ENCODE measurements at places on chromosomes 5 and 9. TPM values are rescaled to one million over a fixed set of nuclear protein-coding genes. Genes with fewer than 3 reads are reported as not detected.

Gene ALAD
- polyA plus RNA-seq, result 38.4 TPM

Gene FAM78A
- 0.86 TPM for polyA plus RNA-seq

Gene TRIM14
- polyA plus RNA-seq, result 9.3 TPM

Gene COL15A1
- 7.3 TPM for polyA plus RNA-seq

Gene UBE2R2
- 16.5 TPM for polyA plus RNA-seq

Gene KIF4B
- not detected for polyA plus RNA-seq
